ENCODE measurements at places on chromosomes 7 and 10. TPM values are rescaled to one million over a fixed set of nuclear protein-coding genes. Genes with fewer than 3 reads are reported as not detected.

PDZD7 gene
- total RNA-seq: 0.60 TPM

NAT16 gene
- total RNA-seq: not detected

MMRN2 gene
- total RNA-seq: not detected

ZWINT gene
- 166 TPM for total RNA-seq

AKR1E2 gene
- total RNA-seq: not detected

TLX1 gene
- 0.07 TPM for total RNA-seq

LRRD1 gene
- total RNA-seq: not detected

PPP1R9A gene
- 18.2 TPM for total RNA-seq

COBL gene
- 3.8 TPM for total RNA-seq
